ENCODE measurements at places on chromosomes 2 and 18.

GRCh38 chr2:45683292-45683691, 31.8 kb downstream of the PRKCE start:
- no peak for DNase-seq

GRCh38 chr18:5464251-5464650, 79.5 kb downstream of the EPB41L3 start:
- no peak for DNase-seq

GRCh38 chr18:35215026-35215425, 25.8 kb upstream of the ZNF397 start:
- no peak for DNase-seq

GRCh38 chr2:239395524-239395923, 5.3 kb downstream of the HDAC4 start:
- no peak for DNase-seq

- peak; percentile 42 for DNase-seq
These were observed 27.1 kb upstream of the KLF11 start for GRCh38 chr2:10016001-10016801.

GRCh38 chr2:223648755-223649154, 46.6 kb upstream of the SCG2 start:
- no peak for DNase-seq

- DNase-seq = no peak
These were observed 7.2 kb upstream of the TMEM37 start for GRCh38 chr2:119424284-119425118.

- DNase-seq = no peak
These were observed 817.4 kb upstream of the ACVR2A start for GRCh38 chr2:147027436-147027835.

- DNase-seq = no peak
These were observed 63.2 kb downstream of the ZEB2 start for GRCh38 chr2:144456680-144457079.

- DNase-seq = no peak
These were observed 86.7 kb upstream of the SLC39A10 start for GRCh38 chr2:195570329-195570728.

DNA sequence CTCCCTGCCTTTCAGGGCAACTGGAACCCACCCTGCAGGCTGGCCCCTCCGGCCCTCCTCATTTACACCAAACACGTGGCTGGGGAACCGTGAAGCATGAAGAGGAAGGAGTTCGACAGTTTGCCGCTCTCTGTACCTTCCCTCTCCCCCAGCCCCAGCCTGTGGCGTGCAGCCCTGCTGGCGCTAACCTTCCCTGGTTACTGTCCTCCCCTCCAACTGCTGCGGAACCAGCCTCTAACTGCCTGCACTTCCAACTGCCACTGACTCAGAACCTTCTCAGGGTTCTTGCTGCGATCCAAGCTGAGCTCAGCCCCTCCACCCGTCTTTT, 19.2 kb upstream of the GNAL start:
- DNase-seq = no peak

GRCh38 chr18:28127763-28128658, 48.9 kb downstream of the CDH2 start:
- DNase-seq = no peak

- DNase-seq = no peak
These were observed 89.5 kb downstream of the STK39 start for GRCh38 chr2:168157926-168158325.

DNA sequence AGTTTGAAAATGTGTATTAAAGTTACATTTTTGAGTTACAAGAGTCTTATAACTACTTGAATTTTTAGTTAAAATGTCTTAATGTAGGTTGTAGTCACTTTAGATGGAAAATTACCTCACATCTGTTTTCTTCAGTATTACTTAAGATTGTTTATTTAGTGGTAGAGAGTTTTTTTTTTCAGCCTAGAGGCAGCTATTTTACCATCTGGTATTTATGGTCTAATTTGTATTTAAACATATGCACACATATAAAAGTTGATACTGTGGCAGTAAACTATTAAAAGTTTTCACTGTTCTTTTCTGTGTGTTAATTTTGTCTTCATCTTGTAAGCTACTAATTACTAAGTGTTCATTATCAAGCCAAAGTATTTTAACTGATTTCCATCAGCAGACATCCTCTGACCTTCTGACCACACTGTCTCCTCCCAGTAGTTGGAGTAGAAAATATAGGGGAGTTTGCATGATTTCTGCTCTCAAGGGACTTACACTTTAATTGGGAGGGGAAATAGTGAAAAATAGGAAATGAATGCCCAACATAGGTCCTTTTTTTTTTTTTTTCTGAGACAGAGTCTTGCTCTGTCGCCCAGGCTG, 4.3 kb downstream of the PMAIP1 start:
- no peak for DNase-seq

DNA sequence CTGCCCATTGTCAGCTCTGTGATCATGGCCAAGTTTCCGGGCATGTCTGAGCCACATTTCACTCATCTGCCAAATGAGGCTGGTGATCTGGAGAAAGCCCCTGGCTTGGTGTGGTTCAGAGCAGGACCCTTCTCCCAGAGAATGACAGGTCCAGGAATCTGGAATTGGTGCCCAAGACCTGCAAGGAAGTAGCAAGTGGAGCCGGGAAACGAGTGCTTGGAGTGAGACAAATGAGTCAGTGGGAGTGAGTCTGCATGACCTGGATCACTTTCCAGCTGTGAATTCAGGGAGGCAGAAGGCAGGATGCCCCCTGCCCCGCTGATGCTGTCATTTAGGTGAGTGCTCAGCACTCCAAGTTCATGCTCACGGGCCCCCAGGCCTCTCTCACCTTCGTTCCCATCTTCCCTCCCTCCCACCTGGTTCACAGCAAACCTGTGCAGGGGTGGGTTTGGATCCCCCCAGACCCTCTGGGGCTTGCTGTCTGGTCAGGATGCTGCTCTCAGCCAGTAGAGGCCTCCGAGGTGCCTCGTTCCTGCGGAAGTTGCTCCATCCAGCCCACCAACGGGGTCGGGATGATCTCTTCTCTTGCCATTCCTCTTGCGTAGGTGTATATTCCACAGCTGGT, 104.4 kb downstream of the INHBB start:
- peak; percentile 43 for DNase-seq

- no peak for DNase-seq
These were observed 999 bp upstream of the IL36B start for GRCh38 chr2:113053666-113054065.

DNA sequence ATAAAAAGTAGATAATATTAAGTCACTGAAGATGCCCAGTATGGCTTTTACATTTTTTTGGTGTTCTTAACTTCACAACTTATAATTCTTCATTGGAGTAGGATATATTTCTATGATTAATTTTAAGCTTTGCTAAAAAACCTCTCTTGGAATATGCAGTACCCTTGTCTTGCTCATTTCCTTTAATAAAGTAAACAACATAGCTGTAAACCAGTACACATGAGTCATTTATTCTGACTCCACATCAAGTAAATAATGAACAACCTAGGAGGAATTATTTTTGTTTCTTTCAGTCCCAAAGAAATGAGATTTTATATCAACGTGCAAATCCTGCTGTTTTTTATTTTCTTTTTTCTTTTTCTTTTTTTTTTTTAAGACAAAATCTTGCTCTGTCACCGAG, 869.1 kb downstream of the CNTNAP5 start:
- DNase-seq = no peak

DNA sequence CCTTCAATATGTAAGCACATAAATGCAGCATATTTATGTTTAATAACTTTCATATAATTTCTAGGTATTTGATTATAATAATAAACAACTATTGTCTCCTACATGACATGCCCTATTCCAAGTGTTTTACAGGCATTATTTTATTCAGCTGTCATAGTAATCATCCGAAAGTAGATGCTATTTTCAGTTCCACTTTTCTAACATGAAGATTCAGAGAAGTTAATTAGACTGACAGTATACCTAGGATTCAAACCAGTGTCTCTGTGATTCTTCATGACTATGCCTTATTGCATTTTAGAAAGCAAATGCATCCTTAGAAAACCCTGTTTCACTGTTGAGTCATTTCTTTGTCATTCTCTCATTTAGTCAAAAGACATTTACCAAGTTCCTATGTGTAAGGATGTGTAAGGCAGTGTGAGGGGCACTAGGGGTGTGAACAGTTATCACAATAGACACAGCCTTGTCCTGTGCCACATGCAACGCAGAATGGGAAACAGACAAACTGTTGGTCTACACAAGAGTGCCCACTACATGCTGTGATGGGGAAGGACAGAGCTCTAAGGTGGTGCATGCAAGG, 79.8 kb downstream of the DTNA start:
- DNase-seq = no peak

- DNase-seq = no peak
These were observed 18.3 kb upstream of the ITGA6 start for GRCh38 chr2:172409042-172409441.

- DNase-seq = no peak
These were observed 34.1 kb upstream of the NXPH2 start for GRCh38 chr2:138814123-138814898.

GRCh38 chr18:10522574-10522973, 3.3 kb upstream of the NAPG start:
- no peak for DNase-seq

DNA sequence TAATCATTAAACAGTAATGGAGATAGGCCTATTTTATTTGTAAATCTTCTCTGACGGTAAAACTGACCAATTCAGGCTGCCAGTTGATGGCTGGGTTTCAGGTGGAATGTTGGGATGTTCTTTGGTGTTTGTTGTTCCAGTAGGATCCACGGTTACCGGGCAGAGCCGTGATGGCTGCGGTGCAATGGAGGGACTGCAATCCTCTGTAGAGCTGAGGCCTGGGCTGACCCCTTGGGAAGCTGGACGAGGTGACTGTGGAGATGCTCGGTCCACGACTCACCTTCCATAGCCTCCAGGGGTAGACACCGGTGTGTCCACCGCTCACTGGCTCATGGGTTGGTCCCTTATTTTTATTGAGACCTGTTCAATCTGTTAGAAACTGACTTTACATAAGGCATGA, 42.5 kb downstream of the ZNF519 start:
- DNase-seq = no peak

- no peak for DNase-seq
These were observed 10.1 kb downstream of the PPP1R7 start for GRCh38 chr2:241160318-241160717.

- no peak for DNase-seq
These were observed 205.0 kb downstream of the TMX3 start for GRCh38 chr18:68509902-68510301.

- no peak for DNase-seq
These were observed 126.1 kb downstream of the COL6A3 start for GRCh38 chr2:237287872-237288271.

- no peak for DNase-seq
These were observed 66.8 kb upstream of the DNER start for GRCh38 chr2:229780856-229781773.

GRCh38 chr2:2758793-2759367, 427.8 kb upstream of the MYT1L start:
- DNase-seq = no peak

GRCh38 chr2:69375494-69376353, 11.3 kb downstream of the GFPT1 start:
- DNase-seq = no peak

DNA sequence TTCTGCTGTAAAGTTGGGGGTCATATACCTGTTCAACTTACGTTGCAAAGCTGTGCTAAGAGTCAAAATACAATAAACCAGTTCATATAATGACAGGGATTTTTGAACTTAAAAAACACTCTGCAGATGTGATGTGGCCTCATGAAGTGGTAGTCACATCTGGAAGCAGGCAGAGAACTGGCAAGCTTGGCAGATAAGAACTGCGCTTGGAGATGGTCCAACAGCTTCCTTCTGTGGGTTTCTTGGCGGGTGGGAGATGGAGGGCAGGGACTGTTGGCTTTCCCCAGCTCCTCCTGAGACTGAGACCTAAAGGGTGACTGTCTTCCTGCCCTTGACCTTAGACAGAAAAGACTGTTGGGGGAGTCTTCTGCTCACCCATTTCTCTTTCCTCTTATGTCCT, 140.4 kb downstream of the CTIF start:
- no peak for DNase-seq

DNA sequence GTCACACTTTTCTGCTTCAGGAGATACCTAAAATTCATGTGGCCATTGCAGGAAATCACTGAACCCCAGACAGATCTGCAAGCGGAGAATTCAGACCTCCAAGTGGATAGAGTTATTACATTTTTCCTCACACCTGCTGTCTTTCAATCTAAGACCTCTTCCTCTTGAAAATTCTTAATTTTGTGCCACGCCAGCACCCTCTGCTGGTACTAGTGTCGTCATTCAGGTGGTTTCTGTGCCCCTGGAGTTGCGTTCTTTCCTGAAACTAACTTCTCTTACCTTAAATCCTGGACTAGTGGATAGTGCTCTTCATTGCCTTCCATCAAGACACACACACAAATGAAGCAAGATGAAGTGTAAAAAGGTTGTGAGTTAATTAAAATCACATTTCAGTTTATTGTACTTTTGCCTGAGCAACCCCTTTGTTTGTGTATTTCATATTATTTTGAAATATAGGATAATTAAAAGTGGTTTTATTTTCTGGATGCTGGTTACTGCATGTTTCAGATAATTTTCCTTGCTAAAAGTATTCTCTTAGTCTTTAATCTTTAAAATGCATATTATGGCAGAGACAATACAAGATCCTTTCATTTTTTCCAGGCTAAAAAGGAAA, 1.6 kb upstream of the DNER start:
- no peak for DNase-seq

- DNase-seq = no peak
These were observed 78.7 kb downstream of the FTCDNL1 start for GRCh38 chr2:199772035-199772976.

GRCh38 chr18:22448238-22448637, 30.5 kb upstream of the CTAGE1 start:
- DNase-seq = no peak

GRCh38 chr18:62458346-62458745, 64.5 kb upstream of the ZCCHC2 start:
- no peak for DNase-seq

GRCh38 chr18:6323319-6323889, 91.3 kb downstream of the L3MBTL4 start:
- no peak for DNase-seq

- no peak for DNase-seq
These were observed 4.0 kb downstream of the DGKD start for GRCh38 chr2:233358335-233358734.

GRCh38 chr2:168495524-168495923, 39.5 kb downstream of the CERS6 start:
- no peak for DNase-seq

- no peak for DNase-seq
These were observed 692.8 kb downstream of the RNF144A start for GRCh38 chr2:7609974-7610373.

DNA sequence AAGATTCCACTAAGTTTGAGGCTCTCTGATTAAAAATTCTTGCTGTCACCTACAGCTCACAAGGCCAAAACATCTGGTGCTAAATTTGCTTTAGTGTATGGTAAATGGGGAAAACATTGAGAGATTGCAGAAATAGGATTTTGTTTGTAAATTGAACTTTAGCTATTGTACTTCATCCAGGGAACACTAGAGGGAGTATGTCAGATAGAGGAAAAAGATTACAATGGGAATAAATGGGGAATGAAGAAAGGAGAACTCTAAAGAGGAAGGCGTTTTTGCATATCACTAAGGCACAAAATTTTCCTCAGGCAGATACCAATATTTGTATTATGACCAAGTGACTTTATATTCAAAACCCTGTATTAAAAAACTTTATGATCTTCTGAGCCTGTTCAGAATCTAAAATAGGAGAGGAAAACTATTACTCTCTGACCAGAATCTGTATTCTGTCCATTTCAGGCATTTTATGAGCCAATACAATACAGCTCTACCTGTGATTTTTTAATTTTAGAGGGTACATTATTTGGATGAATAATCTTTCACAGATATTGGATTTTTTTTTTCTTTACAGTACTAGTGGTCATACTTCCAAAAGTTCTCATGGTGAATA, 52.3 kb upstream of the ITGB6 start:
- DNase-seq = no peak
